ENCODE measurements at places on chromosomes 1 and 21.
A peak's percentile ranks its signal among the peaks of the same experiment; 100 is the strongest.

GRCh38 chr1:69523461-69523860 is 44.3 kb upstream of the LRRC7 start:
- no peak for DNase-seq

GRCh38 chr1:234774971-234775370 is 165.0 kb upstream of the IRF2BP2 start:
- peak; percentile 63 for DNase-seq

DNA sequence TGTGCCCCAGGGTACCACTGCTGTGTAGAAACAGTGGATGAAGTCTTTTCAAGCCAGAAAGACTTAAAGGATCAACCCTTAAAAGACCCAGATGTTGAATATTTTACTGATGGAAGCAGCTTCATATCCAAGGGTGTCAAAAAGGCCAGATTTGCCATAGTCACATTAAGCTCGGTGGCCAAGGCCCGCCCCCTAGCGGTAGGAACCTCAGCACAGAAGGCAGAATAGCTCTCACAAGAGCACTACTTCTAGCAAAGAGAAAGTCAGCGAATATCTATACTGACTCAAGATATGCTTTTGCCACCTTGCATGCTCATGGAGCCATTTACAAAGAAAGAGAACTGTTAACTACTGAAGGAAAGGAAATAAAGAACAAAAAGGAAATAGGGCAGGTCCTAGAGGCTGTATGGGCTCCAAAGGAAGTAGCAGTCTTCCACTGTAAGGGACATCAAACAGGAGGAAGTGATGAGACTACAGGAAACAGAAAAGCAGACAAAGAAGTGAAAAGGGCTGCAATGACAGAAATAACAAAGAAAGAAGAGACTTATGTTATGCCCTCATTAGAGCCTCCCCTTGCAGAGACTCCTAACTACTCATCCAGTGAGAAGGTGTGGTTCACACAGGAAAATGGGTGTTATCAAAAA is 90.5 kb downstream of the LIPI start:
- peak; percentile 37 for DNase-seq

DNA sequence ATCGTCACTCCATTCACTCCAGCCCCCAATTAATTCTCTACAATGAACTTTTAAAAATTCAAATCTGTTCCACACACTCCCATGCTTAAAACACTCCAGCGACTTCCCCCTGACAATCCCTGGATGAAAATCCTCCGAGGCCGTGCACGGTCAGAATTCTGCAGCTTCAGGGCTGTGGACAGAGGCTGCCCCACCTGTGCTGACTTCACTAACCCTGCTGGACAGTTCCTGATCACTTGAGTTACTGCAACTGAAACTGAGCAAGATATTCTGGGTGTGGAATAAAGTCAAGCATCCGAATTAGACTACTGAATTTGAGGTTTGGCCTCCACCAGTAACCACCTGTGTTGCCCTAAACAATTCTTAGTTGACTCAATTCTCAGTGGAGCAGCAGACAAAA is 1.0 kb upstream of the JAK1 start:
- DNase-seq, result no peak

- DNase-seq, result no peak
Measured at GRCh38 chr21:32884062-32884461, 112.5 kb upstream of the PAXBP1 start.

DNA sequence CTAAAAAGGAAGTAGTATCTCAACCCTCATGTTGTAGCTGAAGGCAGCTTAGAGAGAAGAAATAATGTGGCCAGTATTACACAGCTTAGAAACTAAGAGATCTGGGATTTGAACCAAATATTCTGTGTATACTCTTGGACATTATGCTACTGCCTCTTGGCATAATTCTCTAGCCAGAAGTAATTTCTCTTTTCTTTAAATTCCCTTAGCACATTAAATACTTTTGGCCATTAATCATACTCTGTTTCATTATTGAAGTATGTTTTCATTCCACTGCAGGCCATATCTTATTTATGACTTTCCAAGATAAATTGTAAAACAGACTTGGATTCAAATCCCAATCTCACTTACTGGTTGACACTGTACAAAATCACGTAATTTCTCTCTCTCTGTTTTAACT is 181.3 kb upstream of the SPAG17 start:
- no peak for DNase-seq

GRCh38 chr1:236147068-236147467 is 4.7 kb downstream of the GPR137B start:
- no peak for DNase-seq

DNA sequence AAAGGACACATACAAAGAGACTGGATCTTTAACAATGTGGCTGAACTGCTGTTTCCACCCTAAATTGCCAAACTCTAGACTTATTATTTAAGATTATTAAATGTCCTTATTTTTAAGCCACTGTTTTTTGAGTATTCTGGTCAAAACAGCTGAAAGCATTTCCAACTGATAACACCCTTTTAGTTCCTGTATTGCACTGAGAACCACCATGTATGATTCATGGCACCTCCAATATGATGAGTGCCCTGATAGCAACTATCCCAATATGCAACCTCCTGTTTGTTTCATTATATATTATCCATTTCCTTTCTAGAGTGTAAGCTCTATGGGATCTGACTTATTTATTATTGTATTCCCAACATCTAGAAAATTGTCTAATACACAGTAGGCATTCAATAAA is 269.4 kb downstream of the HHIPL2 start:
- no peak for DNase-seq

DNA sequence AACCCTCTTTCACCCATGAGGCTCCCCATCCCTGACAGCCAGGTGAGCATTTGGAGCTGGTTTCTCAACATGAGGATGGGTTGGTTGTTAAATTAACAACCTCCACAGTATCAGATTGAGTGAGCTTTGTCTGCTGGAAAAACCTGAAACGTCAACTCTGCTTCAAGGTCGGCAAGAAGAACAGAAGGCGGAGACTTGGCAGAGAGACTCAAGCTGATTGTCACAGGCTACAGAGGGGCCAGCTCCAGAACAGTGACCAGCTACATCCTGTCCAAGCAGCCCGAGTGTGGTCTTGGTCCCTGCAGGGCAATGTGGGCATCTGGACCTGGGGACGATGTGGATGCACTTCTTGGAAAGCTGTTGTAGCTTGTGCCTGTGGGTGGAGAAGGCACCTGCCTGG is 36.6 kb upstream of the TMEM51 start:
- DNase-seq, result no peak

DNA sequence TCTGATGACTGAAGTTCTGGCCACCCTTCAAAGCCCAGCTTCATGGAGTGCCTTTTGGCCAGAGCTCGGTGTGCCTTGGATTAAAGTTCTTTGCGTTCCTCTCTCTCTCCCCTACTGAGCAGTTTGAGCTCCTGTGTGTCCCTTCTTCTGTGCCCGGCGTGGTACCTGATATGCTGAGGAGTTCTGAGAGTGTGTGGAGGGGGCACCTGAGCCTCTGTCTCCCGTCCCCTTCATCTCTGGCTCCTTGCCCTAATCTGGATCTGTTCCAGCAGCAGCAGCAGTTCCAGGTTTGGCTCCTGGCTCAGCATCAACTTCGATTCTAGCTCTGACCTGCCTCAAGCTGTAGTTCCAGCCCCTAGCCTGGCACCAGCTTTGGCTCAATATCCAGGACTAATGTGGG is 25.1 kb upstream of the MYCL start:
- DNase-seq, result no peak

DNA sequence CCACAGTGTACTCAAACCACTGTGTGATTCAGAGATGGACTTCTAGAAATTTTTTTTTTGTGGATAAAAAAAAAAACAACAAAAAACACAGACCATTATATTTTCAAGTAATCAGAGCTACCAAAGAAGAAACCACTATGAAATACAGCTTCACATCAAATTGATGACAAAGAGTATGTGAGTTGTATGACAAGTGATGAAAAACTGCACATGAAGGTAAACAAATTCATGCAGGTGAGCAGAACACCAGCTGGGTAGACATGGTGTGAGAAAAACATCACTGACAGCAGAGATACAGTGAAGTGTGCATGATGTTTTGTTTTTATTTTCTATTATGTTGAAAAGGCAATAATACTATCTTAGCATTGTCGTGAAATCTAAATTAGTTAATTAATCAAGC is 8.0 kb upstream of the PTPRC start:
- no peak for DNase-seq

DNA sequence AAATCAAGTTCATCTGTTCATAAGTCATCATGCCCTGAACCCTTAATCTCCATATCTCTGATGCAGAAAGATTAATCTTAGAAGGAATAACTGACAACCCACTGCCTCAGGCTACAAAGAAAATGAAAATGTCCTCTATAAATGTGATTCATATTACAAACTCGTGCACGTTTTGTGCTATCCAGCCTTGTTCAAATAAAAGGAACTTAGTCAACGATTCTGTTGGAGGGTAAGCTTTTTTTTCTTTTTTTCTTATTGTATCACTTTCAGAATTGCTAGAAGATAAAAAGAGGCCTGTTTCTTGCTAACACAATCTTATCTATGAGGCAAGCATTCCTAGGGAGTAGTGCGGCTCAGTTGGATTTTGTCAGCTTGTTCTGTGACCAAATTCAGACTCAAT is 228.4 kb downstream of the TM2D1 start:
- no peak for DNase-seq

DNA sequence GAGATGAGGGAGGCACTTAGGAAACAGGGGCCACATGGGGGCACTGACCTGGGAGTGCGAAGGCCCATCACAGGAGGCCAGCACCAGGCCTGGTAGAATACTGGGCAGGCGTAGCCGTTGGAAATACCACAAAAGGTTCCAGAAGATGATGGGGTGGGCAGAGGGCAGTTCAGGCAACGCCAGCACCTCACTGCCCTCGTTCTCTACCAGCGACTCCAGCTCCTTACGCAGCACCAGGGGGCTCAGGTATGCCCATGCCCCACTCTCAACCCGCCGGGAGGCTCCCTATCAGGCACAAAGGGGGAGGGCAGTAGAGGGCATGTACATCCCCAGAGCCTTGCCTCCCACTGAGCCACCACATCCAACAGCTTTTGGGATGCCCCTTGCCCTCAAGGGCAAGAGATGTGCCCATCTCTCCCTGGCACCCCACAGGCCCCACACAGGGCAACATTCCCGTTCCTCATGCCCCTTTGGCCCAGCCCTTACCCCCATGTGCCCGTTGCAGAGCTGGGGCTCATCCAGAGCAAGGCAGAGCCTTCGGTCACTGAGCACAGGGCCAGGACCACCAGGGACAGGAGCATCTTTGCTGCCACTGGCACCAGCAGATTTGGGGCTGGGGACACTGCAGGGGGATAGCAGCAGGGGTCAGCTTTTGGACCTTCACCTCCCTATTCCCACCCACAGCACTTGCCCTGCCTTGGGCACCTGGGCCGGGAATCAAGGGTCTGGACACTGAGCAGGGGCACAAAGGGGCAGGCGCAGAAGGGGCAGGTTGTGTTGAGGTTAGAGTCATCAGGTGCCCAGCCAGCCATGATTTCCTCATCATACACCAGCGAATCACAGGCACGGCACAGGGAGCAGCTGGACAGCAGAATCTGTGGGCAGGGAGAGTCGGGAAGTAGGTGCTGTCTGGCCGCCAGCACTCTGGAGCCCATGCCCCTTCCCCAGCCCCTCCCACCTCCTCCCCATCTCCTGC is 9.7 kb upstream of the GATAD2B start:
- no peak for DNase-seq

DNA sequence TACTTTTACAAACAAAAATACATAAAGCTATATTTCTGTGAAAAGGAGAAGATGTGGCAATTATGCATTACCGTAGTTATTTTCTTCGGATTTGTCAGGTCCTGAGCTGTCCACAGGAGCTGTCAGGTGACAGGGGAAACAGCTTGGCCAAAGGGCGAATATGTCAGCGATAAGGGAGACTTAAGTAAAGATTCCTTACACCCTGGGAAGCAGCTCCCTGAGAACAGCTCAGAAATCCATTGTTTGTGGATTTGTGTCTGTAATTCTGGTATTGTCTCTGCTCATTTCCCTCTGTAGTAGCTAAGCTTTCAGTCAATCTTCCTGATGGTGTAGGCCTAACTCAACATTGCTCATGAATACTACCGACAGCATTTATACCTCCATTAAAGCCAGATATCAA is 7.1 kb upstream of the CD34 start:
- DNase-seq, result no peak

- DNase-seq, result no peak
Measured at GRCh38 chr1:7109901-7110300, 324.6 kb downstream of the CAMTA1 start.

- DNase-seq, result no peak
Measured at GRCh38 chr1:230274254-230274653, 151.9 kb downstream of the PGBD5 start.

DNA sequence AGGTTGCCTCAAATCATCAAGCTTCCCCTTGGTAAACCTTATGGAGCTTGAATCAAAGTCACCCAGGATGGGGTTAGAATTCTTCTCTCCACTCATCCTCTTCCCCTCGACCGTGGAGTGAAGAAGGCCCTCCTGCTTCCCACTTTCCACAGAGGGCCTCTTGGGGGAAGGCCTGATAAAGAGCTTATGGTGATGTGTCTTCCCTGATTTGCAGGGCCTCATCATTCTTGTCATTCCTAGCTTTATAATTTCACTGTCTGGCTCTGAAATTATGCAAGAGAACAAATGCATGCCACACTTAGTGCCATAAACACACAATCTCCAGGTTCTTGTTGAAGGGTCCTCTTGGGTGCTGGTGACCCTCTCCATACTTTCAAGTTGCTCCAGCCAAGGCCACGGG is 101.2 kb downstream of the HMGB4 start:
- no peak for DNase-seq

GRCh38 chr1:87902830-87903229 is 574.1 kb downstream of the LMO4 start:
- DNase-seq, result peak; percentile 48

DNA sequence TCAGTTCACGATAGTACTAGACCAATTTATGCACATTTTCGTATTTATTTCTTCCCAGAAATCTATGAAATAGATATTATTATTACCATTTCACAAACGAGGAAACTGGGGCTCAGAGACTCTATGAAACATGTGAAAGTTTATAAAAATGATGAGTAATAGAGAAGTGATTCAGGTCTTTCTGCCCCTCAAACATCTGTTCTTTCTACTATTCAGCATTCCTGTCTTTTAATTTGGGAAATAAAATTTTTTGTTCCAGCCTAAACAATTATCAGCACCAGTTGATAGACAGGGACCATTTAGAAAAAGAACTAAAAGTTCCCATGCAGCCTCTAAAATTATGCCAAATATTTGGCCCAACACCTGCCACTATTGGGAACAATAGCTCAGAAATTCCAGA is 585.1 kb downstream of the PTPRC start:
- DNase-seq, result no peak

DNA sequence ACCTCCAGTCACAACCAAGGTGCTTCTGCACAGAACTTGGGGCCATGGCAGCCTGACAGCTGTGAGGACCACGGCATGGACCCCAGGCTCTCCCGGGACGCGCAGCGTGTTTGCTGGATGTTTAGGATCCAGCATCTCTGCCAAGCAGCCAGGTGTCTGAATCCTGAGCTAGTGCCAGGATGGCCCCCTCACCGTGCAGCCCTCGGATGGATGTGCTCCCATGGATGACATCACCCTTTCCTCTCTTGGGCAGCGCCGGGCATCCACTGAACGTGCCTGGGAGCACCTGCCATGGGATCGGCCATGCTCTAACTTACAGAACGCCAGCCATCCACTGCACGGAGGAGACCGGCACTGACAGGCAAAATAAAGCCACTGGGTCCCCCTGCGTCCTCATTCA is 53.9 kb downstream of the PRDM15 start:
- no peak for DNase-seq

GRCh38 chr21:31730712-31731055 is 1.2 kb downstream of the SCAF4 start:
- no peak for DNase-seq

GRCh38 chr1:174682419-174683008 is 234.8 kb downstream of the GPR52 start:
- no peak for DNase-seq
